ENCODE measurements at places on chromosomes 1 and 21.

GRCh38 chr1:42319128-42319851 lies 15.7 kb downstream of the FOXJ3 start:
- no peaks in the 10 kb centered on the region for H3K27me3 ChIP-seq
- no peak for DNase-seq
- peaks cover 24% of the 10 kb centered on the region for H3K36me3 ChIP-seq

DNA sequence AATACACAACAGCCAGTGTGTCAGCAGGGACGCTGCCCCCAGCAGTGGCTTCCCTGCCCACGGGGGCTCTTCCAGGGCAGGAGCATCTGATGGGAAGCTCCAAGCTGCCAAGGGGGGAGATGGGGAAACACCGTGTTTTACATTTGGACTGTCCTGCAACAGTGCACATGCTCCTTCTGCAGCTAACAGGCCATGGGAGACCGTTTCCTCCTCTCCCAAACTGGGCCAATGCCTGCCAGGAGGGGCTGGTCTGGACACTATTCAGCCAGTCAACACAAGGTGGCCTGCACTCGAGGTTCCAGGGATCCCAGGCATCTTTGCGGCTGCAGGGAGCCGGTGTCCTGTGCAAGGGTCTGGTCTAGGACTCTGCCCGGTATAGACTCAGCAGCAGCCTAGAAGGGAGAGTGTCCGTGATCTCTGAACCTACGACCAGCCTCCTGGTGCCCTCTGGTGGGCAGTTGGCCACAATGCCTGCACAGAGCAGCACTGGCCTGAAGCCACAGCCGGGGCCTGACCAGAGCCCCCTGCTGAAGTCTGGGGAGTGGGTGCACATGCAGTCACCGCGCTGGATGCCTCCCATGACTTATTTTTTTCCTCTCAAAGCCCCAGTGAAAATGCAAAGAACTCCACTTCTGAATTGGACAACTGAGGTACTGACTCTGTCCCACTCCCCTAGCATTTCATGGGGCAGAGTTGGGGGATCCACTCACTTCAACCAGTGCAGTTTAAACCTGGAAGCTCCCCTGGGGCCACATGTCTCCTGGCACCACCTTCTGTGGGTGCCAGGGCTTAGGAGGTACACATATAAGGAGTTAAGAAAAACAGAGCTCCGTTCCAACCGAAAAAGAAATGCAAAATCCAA lies 33.3 kb downstream of the RCC2 start:
- H3K36me3 ChIP-seq = peaks cover 38% of the 10 kb centered on the region
- no peaks in the 10 kb centered on the region for H3K4me1 ChIP-seq
- peak; percentile 4 for DNase-seq
- H3K4me3 ChIP-seq = no peak overlapping the region
- H3K27me3 ChIP-seq = no peaks in the 10 kb centered on the region

DNA sequence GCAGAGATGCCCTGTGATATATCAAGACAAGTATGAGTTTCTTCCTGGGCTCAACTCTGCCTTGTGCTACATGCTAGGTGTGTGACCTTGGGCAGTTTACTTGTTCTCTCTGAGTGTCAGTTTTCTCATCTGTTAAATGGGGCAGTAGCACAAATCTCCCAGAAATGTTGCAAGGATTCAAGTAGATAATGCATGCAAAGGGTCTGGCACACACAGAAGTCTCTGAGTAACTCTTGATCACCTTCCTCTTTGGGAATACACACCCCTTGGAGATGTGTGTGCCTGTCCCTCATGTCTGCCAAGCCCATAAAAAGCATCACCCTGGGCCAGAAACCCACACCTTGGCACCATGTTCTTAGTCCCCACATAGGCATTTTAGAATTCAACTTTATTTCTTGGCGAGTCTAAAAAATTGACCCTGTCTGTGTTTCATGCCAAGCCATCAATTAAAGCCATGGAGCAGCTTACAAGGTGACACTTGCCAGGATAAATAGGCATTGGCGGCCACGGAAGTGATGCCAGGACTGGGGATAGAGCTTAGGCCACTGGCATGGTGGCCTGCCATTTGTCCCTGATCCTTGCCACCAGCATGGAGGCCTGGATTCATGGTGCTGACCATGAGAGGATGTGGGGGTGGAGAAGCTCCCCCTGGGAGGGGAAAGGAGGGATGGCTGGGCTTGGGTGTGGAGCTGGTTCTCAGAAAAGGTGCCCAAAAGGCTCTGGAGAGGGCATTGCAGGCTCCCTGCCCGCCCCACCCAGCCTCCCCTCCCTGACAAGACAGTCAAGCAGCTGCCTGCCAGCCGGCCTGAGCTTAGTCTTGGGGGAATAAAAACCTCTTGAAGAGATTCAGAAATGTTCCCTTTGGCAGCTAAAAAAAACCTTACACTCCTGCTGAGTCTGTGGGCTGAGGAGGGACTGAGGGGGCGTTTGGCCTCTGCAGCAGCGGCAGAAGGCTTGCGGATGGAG lies 118.0 kb upstream of the IPO9 start:
- DNase-seq = no peak
- no peak overlapping the region for H3K27ac ChIP-seq
- H3K36me3 ChIP-seq = no peaks in the 10 kb centered on the region

- no peaks in the 10 kb centered on the region for H3K36me3 ChIP-seq
- no peak overlapping the region for H3K4me3 ChIP-seq
- H3K27me3 ChIP-seq = peaks cover 9% of the 10 kb centered on the region
- no peaks in the 10 kb centered on the region for H3K4me1 ChIP-seq
- no peak for DNase-seq
These were observed 67.1 kb upstream of the CAPZB start for GRCh38 chr1:19552291-19553010.

- peaks cover 6% of the 10 kb centered on the region for H3K4me1 ChIP-seq
- H3K4me3 ChIP-seq = peak overlapping the region; percentile 44
- H3K27ac ChIP-seq = no peak overlapping the region
- H3K36me3 ChIP-seq = no peaks in the 10 kb centered on the region
- H3K27me3 ChIP-seq = no peaks in the 10 kb centered on the region
These were observed 181.4 kb upstream of the B3GALT2 start for GRCh38 chr1:193367863-193368262.

GRCh38 chr1:1442069-1442770 lies 6.7 kb downstream of the VWA1 start:
- no peaks in the 10 kb centered on the region for H3K4me1 ChIP-seq
- DNase-seq = no peak
- no peaks in the 10 kb centered on the region for H3K27me3 ChIP-seq
- H3K36me3 ChIP-seq = no peaks in the 10 kb centered on the region
- no peak overlapping the region for H3K27ac ChIP-seq

- H3K4me1 ChIP-seq = peaks cover 25% of the 10 kb centered on the region
- DNase-seq = no peak
- peaks cover 34% of the 10 kb centered on the region for H3K36me3 ChIP-seq
- no peak overlapping the region for H3K4me3 ChIP-seq
- H3K27ac ChIP-seq = no peak overlapping the region
These were observed 6.7 kb downstream of the ARNT start for GRCh38 chr1:150869683-150870082.

GRCh38 chr21:40194185-40194980 lies 327.1 kb downstream of the PCP4 start:
- no peaks in the 10 kb centered on the region for H3K27me3 ChIP-seq
- H3K27ac ChIP-seq = no peak overlapping the region
- DNase-seq = no peak
- H3K36me3 ChIP-seq = no peaks in the 10 kb centered on the region

- H3K27ac ChIP-seq = no peak overlapping the region
- DNase-seq = no peak
- no peaks in the 10 kb centered on the region for H3K4me1 ChIP-seq
- H3K27me3 ChIP-seq = peaks cover 1% of the 10 kb centered on the region
These were observed 26.3 kb upstream of the PALMD start for GRCh38 chr1:99619583-99619982.

DNA sequence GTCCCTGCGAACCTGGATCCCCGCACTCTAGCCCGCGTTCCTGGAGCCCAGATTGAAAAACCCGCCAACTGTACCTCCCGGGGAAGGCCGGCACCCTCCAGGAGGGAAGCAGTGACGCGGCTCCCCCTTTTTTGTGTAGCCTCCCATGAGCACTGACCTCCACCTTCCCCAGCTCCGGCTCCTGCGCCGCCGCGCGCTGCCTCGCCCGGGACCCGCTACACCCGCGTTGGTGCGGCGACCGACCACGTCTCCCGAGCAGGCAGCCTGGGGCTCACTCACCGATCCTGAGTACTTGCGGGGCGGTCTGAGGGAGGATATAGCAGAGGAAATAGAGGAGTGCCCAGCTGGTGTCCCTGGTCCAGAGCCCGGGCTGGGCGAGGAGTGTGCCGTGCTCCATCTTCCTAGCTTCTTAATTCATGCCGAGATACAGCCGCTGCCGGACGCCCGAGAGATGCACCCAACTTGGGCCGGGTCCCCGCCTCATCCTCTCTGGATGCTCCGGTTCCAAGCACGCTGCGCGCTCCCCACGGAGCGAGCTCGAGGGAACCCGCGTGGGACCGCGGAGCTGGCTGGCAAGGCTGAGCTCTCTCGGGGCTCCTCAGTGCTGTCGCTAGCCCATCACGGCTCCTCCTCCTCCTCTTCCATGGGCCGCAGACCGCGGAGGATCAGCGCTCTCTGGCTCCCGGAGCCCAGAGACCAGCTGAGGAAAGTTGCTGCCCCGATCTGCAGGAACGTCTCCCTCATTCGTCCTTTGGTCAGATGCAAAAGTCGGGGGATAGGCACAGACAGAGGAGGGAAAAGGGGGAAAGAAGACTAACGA lies 482 bp downstream of the GRIK1 start:
- H3K27me3 ChIP-seq = peaks cover 41% of the 10 kb centered on the region
- no peaks in the 10 kb centered on the region for H3K4me1 ChIP-seq
- DNase-seq = no peak
- H3K36me3 ChIP-seq = no peaks in the 10 kb centered on the region
- H3K4me3 ChIP-seq = no peak overlapping the region

DNA sequence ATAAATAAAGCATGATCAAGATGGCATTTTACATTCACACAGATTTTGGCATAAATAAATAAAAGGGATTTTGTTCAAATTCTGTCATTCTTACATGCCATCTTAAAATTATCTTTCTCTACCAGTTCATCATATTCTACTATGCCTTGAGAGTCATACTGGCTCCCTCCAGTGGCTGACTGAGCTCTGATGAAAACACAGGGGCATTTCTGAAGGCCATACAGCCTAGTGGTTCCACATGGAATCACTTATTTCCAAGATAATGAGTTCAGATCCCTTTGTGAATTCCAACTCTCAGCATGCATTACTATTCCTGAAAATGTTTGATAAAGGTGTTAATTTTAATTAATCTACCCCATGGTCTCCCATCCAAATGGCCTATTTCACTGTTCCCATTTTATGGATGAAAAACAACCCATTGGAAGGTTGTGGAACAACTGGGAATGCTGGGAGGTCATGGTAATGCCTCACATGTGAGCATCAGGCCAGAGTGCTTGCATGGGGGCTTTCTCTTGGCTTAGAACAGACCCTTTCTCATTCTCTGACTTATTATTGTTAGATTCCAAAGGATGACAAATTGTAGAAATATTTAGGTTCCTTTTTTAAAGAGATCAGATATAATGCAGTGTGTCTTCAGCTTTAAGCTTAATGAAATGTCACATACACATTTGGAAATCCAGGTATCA lies 622.4 kb upstream of the PKN2 start:
- H3K4me3 ChIP-seq = no peak overlapping the region
- H3K36me3 ChIP-seq = no peaks in the 10 kb centered on the region
- no peaks in the 10 kb centered on the region for H3K27me3 ChIP-seq
- no peaks in the 10 kb centered on the region for H3K4me1 ChIP-seq
- H3K27ac ChIP-seq = no peak overlapping the region

GRCh38 chr1:155123801-155124200 lies 3.9 kb upstream of the EFNA1 start:
- no peak overlapping the region for H3K4me3 ChIP-seq
- peaks cover 2% of the 10 kb centered on the region for H3K36me3 ChIP-seq
- peaks cover 19% of the 10 kb centered on the region for H3K4me1 ChIP-seq
- peaks cover 52% of the 10 kb centered on the region for H3K27me3 ChIP-seq

DNA sequence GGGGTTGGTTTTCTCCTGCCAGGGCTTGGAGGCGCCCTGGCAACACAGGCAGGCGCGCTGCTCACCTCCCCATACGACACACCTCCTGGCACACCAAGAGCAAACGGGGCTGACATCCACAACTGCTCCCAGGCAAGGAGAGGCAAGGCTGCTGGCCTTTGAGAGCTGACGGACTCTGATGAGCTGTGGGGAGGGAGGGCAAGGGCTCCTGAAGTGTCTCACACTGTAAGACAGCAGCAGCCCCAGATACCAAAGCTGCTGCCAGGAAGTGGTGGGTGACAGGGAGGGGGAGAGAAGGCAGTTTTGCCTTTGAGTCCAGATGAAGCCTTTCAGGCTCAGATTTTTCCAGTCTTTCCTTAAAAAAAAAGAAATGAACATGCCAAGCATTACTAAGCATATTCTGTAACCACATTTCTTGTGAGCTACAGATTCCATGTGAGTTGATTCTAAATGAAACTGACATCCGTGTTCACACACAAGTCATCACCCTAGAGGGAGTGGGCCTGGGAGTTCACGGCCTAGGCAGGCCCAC lies 24.3 kb downstream of the PGBD5 start:
- no peak overlapping the region for H3K4me3 ChIP-seq
- no peaks in the 10 kb centered on the region for H3K36me3 ChIP-seq
- H3K4me1 ChIP-seq = no peaks in the 10 kb centered on the region
- DNase-seq = no peak
- H3K27me3 ChIP-seq = peaks cover 2% of the 10 kb centered on the region
- H3K27ac ChIP-seq = no peak overlapping the region

GRCh38 chr1:183837062-183837461 lies 32.1 kb downstream of the RGL1 start:
- no peaks in the 10 kb centered on the region for H3K36me3 ChIP-seq
- no peak for DNase-seq
- no peak overlapping the region for H3K27ac ChIP-seq
- no peaks in the 10 kb centered on the region for H3K27me3 ChIP-seq
- peaks cover 8% of the 10 kb centered on the region for H3K4me1 ChIP-seq

GRCh38 chr1:174200746-174201145 lies 41.4 kb downstream of the RABGAP1L start:
- H3K4me1 ChIP-seq = peaks cover 34% of the 10 kb centered on the region
- no peak overlapping the region for H3K4me3 ChIP-seq
- no peak for DNase-seq
- H3K27me3 ChIP-seq = no peaks in the 10 kb centered on the region
- H3K27ac ChIP-seq = no peak overlapping the region

DNA sequence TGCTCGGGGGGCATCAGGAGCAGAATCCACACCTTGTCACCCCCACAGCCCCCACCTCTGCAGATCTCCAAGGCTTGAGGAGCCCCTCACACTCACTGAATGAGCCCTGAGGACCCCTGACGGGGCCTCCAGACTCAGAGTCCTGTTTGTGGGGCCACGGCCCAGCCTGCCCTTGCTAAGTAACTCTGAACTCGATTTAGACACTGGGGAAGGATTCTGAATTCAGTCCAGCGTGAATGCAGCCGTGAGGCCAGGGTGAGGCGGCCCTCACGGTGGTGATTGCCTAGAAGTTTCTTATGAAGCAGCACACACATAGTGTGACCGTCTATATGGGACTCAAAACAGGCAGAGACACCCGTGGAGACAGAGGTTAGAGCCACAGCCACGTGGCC lies 58.9 kb upstream of the ADARB1 start:
- H3K36me3 ChIP-seq = no peaks in the 10 kb centered on the region
- H3K4me1 ChIP-seq = no peaks in the 10 kb centered on the region
- H3K4me3 ChIP-seq = no peak overlapping the region
- H3K27ac ChIP-seq = no peak overlapping the region
- no peak for DNase-seq

GRCh38 chr1:8578132-8578877 lies 239.1 kb downstream of the RERE start:
- peaks cover 10% of the 10 kb centered on the region for H3K36me3 ChIP-seq
- no peak for DNase-seq
- H3K4me1 ChIP-seq = no peaks in the 10 kb centered on the region
- H3K27ac ChIP-seq = no peak overlapping the region
